Stimulated activated naive CD4-positive, alpha-beta T cell (primary cell): ENCODE measurements at places on chromosomes 11 and 22.

DNA sequence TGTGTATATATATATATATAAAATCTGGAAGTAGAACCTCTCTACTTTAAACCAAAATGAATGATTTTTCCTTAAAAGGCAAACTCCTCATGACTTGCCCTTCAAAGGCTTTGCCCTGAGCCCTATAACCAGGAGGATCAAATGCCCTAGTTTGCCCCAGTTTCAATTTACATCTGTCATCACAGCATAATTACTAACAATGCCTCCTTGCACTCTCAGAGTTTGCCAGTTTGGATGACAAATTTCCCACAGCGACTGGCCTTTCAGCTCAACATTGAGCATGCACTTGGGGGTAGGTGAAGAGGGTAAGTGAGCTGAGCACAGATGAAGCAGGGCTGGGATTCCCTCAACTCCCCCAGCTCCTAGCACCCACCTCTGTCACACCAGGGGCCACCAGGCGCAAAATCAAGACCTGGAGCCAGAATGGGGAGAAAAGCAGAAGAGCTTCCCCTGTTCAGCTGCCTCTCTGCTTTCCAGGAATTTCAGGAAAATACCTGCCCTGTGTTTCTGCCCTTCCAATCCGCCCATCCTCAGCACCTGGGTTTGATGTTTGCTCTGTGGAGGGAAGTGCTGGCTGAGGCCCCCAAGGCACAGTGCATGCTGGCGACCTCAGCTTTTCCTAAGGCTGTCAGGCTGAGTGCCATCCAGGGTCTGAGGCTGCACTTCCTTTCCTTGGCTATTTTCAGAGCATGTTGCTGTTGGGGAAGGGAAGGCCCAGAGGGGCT, 67.5 kb downstream of the ADAMTS15 start:
- DNase-seq = no peak

GRCh38 chr11:11813288-11813962, 28.3 kb upstream of the USP47 start:
- no peak for DNase-seq

DNA sequence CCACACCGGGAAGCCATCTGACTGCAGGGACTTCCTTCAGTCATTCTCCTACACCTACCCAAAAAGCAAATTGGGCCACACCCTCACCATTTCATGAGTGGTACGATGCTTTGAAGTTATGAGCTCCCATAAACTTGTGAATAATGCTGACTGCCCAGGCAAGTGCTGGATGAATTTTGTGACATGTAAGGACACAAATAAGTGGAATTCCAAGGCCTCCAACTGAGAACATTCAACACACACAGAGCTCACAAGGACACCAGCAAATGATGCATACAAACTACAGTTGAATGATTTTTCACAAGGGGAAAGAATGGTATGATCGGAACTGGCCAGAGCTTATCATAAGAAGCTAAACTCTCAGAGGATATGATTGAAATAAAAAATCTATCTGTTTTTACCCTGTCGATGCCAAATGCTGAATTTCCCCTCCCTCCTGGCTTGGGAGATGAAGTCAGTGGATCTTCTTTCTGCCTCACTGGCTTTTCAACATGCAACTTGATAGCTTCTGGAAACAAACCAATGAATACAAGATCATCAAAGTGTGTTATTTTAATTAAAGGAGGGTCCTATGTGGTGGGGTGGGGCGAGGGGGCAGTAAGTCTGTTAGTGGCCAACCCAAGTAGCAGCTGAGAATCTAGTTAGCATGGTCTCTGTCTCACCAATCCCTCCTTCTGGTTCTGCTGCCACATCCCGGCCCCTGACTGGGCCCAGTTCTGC, 123.8 kb downstream of the WT1 start:
- DNase-seq = no peak

GRCh38 chr11:76629116-76629852, 41.3 kb downstream of the LRRC32 start:
- no peak for DNase-seq

- DNase-seq = no peak
Measured at GRCh38 chr11:41666951-41667653, 207.7 kb upstream of the LRRC4C start.

GRCh38 chr22:43753688-43754087, 58.4 kb downstream of the EFCAB6 start:
- DNase-seq = no peak

- DNase-seq = no peak
Measured at GRCh38 chr11:105034813-105035620, at the start of gene CASP1. Gene CASP1 (minus strand): TSS chr11:105035144. CDS start chr11:105035113, 31 bp downstream.

DNA sequence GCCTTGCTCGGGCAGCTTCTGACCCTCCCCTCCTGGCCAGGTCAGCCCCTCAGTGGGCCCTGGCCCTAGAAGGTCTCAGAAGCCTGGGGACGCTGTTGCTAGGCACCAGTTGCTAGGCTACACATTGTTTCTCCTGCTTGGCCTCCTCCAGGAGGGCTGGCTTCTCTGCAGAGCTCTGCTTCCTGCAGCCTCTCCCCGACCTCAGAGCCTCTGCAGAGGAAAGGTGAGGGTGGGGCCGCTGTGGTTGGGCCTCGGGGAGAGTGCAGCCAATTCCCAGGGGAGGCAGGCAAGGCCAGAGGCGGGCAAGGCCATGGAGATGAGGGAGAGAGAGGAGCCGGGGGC, 27.6 kb upstream of the LRRC10B start:
- DNase-seq = no peak

DNA sequence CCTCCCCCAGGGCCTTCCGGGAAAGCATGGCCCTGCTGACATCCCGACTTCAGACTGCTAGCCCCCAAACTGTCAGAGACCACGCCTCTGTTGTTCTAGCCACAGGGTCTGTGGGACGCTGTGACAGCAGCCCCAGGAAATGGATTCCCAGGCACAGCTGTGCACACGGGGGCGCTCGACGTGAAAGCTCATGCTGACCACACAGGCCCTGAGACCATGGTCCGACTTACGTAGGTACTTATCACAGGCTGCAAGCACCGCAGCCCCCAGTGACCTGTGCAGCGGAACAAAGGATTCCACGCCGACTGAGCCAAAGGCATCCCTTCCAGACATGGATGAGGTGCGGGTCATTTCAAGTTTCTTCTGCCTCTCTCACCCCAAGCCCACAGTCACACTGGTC, 150.6 kb downstream of the CTTN start:
- no peak for DNase-seq

GRCh38 chr11:1387521-1387920, 2.2 kb upstream of the BRSK2 start:
- no peak for DNase-seq

GRCh38 chr11:95699631-95700470, 89.7 kb downstream of the FAM76B start:
- DNase-seq = no peak

DNA sequence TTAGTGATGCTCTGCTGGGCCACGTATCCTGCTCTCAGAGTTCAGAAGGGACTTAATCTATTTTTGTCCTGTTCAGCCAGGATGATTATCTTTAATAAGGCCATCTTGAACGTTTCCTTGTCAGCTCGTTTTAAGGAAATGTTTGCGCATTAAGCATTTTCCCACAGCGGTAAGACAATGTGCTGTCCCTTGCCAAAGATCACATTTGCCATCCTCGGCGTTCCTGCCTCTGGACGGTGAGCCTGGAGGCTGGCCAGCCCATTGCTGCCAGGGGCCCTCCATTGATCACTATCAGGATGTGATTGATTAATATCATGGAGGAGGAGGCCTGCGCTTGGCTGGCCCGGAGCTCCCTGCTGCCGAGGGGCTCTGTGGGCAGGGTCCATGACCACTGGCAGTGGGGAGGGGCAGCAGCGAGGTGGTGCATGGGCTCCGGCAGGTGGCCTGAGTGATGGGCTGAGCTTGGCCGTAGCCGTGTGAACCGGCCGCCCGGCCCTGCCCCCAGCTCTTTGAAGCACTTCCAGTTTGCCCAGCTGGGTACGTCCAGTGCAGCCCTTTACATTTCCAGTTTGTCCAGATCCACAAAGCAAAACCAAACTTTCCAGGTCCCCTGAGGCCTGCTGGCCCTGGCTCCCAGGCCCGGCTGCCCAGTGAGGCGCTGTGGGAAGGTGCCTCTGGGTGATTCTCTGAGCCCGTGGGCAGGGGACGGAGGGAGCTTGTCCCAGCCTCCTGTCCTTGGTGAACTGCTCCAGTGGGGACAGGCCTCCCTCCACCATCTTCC, 49.5 kb upstream of the SMIM38 start:
- DNase-seq = no peak

DNA sequence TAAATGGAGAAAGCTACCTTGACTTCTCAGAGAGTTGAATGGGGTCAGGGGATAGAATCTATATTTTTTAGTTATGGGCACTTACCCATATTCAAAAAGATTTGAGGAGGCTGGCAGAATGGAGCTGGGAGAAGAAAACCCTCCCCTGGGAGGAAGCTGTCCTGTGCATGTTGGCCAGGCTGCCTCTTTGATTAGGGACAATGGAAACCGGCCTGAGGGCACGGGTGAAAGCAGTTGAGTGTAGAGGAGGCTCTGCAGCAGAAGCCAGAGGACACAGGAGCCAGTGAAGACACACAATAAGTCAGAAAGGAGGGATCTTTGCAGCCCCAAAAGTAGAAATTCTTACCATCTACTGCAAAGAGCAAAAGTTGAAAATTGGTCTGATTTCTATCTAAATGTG, 66.6 kb upstream of the B3GAT1 start:
- DNase-seq = no peak

DNA sequence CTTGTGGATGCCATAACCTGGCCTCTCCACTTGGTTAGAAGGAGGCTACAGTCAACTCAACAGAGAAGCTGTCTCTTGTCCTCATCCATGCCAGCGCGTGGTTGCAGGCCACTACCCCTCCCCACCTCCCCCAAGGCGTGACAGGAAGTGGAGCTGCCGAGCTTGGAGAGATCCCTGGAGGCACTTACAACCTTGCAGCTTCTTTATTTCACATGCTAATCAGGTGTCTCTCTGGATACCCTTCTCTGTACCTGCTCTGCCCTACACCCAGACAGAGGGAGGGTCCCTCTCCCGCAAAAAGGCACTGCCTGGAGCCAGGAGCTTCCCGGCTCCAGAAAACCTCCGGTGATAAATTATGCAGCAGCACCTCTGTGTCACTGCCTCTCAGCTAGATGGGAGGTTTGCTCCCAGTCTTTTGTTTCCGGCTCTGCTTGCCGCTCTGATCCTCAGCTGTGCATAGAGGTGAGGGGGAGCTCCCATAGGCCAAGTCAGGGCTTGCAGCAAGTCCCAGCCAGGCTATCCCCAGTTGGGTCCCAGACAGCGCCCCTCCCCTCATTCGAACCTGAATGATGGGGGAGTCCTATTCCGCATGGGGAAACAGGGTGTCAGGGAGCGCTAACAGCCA, 5.7 kb downstream of the LRP4 start:
- DNase-seq = no peak

DNA sequence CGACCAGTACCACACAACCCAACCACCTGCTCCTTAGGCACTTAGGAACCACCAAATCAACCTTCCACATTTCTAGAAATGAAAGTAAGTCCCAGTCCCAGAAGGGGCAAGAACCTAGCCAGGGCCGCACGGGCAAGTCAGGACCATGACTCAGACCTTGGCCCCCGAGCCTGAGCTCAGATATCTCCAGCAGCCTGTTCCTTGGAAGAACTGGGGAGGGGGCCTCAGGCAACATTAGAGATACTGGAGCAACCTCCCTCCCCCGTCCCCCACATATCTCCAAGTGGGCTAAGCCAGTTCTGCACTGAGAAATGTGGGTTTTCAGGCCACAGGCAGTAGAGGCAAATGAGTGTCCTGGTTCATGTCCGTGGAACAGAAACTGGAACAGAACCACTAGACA, 7.7 kb downstream of the ARAP1 start:
- DNase-seq = no peak

DNA sequence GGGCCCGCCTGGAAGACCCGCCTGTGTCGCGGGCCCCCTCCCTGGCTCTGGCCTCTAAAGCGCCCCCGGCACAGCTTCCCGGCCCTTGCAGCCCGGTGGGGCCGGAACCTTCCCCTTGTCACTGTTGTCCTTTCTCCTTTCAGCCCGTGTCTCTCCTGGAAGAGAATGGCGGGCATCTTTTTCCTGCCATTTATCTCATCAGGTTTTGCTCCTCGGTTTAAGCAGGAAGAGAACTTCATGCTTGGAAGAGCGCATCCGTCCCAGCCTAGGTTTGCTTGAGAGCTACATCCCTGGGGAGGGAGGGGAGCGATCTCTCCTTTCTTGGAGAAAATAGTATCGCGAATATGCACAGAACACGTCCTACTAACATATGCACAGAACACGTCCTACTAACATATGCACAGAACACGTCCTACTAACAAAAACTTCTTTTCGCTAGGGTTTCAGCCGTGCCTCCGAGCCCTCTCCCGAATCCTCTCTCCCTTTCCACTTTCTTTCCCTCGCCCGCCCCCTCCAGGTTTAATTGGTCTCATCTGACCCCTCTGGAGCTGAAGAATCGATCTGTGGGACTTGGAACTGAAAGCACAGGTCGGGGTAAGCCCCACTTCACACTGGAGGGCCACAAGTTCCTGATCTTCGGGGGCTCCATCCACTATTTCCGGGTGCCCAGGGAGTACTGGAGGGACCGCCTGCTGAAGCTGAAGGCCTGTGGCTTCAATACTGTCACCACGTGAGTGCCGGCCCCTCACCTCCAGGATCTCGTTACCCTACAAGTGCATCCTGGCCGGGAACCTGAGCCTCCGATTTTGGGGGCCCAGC, 1.2 kb downstream of the GLB1L3 start:
- no peak for DNase-seq

- no peak for DNase-seq
Measured at GRCh38 chr22:30036656-30037055, 43.6 kb upstream of the HORMAD2 start.

- DNase-seq = no peak
Measured at GRCh38 chr11:86440305-86440716, 65.6 kb downstream of the CCDC81 start.

DNA sequence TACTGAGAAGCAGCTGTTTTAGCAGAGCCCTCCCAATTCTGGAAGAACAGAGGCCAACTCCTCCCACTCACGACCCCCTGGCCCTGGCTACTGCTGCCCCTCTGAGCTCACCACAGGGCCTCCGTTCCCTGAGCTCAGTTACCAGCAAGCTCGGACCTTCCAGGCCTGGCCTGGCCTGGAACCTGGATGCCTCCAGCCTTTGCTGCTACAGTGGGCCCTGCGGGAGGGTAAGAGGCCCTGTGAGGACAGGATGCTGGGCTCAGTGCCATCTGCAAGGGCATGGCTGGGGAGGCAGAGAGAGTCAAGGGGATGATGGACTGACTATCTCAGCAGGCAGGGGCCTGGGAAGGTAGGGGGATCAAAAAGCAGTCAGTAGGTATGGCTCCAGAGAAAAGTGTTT, 209.9 kb upstream of the NCAM1 start:
- no peak for DNase-seq
